ENCODE measurements at places on chromosomes 6 and 20.

DNA sequence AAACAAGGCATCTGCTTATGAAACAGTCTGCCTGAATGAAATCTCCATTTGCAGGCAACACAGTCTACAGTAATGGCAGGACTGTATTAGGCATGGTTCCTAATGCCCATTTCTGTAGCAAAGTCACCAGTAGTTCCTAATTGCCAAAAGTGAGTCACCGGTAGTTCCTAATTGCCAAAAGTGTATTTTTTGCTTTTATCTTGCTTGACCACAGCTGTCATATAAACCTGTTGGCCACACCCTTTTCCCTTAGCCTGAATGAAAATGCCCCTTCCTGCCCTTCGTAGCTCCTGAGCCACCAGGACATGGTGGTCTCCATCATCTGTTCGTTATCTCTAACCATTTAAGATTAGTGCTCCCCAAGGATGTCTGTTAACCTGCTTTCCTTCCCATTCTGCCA, 34.5 kb downstream of the MTHFD1L start:
- DNase-seq = no peak

- peak; percentile 83 for DNase-seq
Observed at GRCh38 chr6:111427341-111428116, 55.5 kb downstream of the REV3L start.

- DNase-seq = no peak
Observed at GRCh38 chr6:43271103-43271815, 26.8 kb upstream of the SLC22A7 start.

DNA sequence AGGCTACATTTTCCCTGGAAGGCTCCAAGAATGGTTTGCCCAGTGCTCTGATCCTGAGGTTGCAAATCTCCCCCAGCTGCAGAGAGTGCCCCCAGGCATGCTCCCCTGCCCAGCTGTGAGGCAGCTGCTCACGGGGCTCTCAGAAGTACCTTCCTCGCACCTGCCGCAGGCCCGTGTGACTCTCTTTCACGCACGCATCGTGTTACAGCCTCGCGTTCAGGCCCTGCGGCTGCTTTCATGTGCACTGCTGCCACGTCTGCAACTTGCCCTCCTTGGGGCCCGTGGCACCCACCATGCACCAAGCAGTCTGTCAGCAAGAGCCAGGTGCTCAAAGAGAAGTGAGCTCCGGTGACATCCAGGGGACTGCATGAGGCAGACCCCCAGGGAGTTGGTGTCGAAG, 28.6 kb upstream of the SPO11 start:
- DNase-seq = no peak

GRCh38 chr6:11393713-11394627, 143.6 kb upstream of the TMEM170B start:
- DNase-seq = no peak

- no peak for DNase-seq
Observed at GRCh38 chr6:166127624-166128472, 39.8 kb downstream of the TBXT start.

DNA sequence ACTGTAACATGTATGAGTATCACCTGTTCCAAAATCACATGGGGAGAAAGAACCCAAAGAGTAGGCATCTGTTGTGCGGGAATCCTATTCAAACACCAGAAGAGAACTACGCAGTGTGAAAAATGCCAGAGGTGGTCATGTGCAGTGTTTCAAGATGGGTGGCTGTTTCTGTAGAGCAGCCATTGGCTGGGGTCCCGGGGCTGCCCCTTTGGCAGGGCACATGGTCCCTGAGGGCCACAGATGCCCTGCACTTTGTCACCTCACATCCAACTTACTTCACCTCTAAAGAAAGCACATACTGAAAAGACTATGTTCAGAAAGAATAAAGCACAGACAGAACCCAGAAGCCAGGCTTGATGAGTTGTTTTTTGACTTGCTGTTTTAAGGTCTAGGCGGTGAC, 12.3 kb downstream of the MTCH1 start:
- DNase-seq = no peak

DNA sequence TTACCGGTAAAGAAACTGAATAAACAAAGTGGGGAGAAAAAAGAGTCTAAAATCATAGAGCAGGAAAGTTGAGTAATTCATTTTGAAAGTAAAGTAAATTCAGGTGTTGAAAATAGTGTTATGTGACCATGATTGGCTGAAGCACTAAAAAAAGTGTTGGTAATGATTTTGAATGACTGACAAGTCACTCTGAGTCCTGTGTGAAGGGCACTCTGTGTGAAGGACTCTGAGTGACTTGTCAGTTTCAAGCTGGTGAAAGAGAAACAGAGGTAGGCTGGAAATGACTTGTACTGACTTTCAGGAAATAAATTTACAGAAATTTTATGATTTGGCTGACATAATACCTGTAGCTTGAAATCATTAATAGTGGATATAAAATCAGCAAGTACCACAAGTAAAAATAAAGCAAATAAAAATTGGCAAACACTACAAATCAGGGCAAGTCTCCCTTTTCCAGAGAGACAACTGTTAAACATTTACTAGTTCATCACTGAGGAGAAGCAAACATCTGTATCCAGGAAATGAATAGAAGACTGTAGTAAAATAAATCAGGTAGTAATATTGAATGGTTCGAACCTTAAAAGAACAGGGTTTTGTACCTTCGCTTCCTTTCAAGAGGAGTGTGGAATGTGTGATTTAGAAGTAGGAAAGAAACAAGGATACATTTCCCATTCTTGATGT, 630.6 kb downstream of the GRIK2 start:
- no peak for DNase-seq

DNA sequence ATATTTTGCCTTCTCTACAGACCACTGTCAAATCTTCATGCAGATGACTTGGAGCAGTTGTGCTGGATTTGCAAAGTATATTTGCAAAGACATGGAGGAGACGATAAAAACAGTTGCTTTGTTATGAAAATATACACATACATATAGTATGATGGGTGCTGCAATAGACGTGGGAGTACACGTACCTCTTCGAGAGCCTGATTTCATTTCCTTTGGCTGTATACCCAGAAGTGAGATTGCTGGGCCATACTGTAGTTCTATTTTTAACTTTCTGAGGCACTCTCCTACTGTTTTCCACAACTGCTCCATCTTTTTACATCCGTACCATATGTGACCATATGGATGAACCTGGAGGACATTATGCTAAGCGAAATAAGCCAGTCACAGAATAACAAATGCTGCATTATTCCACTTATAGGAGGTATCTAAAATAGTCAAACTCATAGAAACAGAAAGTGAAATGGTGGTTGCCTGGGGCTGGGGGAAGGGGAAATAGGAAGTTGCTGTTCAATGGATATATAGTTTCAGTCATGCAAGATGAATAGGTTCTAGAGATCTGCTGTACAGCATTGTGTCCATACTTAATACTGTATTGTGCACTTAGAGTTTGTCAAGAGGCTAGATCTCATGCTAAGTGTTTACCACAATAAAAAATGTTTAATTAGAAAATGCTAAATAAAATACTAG, 223.8 kb downstream of the HAO1 start:
- no peak for DNase-seq

DNA sequence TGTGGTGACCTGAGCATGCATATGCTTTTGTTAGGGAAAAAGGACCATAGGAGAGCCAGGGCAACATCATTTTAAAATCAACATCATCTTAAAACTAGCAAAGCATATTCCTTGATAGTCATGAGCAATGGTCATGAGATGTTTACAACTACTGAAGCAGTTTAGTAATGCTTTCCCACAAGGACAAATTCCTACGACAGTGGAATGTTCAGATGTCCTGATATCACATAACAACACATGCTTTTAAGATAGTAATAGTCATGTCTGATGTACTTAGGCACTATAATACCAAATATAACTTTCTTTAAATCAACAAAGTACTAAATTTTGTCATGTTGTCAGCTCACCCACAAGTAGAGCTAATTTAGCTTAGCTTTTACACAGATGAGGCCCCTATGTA, 370.3 kb downstream of the HTR1B start:
- DNase-seq = no peak

- DNase-seq = no peak
Observed at GRCh38 chr20:2349801-2350200, 30.9 kb upstream of the TGM6 start.

GRCh38 chr20:8386991-8387390, 254.9 kb downstream of the PLCB1 start:
- DNase-seq = no peak

GRCh38 chr6:30127238-30128093, 8.5 kb upstream of the TRIM40 start:
- no peak for DNase-seq

DNA sequence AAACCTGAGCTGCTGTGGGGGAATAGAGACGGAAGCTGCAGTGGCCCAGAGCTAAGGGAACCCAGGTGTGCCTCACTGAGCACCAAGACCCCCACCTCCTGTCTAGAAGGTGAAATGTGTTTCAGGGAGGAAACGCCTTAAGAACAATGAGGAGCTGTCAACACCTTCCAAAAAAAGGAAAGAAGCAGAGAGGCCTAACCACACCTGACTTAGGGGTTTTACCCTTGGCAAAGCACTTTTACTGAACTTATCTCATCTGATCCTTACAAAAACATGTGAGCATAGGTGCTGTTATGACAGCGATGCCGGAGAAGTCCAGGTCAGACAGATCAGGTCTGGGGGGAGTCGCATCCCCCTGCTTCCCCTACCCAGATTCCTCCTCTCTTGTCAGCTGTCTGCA, 16.1 kb upstream of the CDKN1A start:
- DNase-seq = no peak

DNA sequence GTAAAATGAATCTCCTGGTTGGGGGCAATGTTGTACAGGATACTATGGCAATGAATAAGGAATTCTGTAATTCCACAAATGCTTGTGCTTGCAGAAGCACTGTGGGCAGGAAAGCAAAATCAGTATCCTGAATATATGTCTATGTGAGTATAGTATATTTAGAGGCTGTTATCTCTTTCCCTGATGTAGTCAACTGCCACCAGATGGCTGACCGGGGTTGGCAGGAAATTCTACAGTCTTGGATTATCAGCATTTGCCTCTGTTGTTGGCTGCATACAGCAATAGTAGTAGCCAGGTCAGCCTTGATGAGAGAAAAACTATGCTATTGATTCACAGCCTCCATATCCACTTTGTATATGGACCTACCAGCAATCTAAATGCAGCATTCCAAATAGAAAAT, 425.1 kb upstream of the JAG1 start:
- DNase-seq = no peak

DNA sequence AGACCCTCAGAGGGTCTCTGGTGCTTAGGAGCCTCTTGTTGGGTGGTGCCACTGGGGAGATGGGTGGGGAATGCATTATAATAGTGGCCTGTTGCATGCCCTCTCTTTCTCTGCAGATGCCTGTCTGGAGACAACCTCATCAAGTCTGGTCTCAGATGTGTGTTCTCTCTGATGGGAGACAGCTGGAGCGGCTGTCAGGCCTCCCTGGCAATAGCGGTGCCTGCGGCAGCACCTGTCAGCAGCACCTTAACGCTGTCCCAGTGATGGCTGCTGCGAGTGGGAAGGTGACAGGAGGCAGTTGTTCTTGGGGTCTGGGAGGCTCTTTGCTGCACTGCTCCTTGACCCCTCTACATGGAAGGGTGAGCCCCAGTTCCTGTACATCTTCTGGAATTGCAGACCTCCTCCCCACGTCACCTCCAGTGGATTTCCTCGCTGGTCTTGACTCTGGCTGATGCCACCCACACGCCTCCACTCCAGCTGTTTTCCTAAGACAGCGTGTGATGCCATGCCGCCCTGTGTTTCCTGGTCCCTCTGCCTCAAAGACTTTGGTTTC, 63.3 kb upstream of the BLCAP start:
- DNase-seq = no peak

- no peak for DNase-seq
Observed at GRCh38 chr6:38786486-38786885, 71.4 kb downstream of the DNAH8 start.

DNA sequence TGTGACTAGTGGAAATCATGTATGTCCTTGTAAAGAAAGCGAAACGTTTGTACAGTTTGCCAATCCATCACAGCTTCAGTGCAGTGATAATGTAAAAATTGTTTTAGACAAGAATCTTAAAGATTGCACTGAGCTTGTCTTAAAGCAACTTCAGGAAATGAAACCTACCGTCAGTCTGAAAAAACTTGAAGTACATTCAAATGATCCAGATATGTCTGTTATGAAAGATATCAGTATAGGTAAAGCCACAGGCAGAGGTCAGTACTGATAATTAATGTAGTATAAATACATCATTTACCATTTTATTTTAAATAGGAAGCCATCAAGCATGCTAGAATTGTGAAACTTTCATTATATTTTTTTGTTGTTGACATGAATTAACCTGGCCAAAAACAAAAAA, 60.9 kb upstream of the SMIM8 start:
- DNase-seq = no peak

DNA sequence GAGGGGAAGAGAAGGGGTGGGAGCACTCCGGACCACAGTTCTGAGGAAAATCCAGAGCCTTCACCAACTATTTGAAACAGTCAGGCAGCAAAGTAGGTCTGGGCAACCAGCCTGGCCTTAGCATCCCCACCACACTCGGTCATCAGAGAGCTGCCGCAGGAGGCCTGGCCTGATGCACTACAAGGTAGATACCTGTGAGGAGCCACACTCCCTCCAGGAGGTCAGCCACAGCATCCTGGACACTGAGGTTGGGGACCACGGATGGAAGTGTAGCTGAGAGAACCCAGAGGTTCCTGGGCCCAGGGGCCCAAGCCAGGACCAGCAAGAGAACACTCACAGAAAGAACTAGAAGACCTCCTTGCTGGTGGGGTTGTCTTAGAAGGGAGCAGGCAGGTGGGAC, 194.8 kb upstream of the PROKR2 start:
- no peak for DNase-seq

DNA sequence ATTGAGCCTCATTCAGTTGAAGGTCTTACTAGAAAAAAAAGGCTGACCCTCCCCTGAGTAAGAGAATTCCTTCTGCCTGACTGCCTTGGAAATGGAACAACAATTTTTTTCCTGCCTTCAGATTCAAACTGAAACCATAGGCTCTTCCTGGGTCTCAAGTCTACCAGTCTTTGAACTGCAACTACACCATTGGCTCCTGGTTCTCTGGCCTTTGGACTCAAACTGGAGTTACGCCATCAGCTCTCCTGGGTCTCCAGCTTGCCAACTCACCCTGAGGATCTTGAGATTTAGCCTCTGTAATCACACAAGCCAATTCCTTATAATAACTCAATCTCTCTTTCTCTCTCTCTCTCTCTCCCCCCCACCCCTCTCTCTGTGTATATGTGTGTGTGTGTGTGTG, 36.0 kb upstream of the SNX9 start:
- DNase-seq = no peak

GRCh38 chr20:21389368-21389767, 8.0 kb downstream of the NKX2-4 start:
- no peak for DNase-seq

GRCh38 chr6:11324453-11325015, 92.1 kb upstream of the NEDD9 start:
- DNase-seq = no peak

- DNase-seq = no peak
Observed at GRCh38 chr20:3704087-3704486, 8.3 kb downstream of the SIGLEC1 start.

GRCh38 chr6:117268924-117269323, 3.6 kb downstream of the VGLL2 start:
- no peak for DNase-seq

GRCh38 chr6:73451223-73452106, 632 bp downstream of the CGAS start:
- no peak for DNase-seq
